ENCODE measurements at places on chromosomes 7 and 10.

GRCh38 chr7:28054531-28055160 is 125.9 kb downstream of the JAZF1 start:
- no peak for DNase-seq

DNA sequence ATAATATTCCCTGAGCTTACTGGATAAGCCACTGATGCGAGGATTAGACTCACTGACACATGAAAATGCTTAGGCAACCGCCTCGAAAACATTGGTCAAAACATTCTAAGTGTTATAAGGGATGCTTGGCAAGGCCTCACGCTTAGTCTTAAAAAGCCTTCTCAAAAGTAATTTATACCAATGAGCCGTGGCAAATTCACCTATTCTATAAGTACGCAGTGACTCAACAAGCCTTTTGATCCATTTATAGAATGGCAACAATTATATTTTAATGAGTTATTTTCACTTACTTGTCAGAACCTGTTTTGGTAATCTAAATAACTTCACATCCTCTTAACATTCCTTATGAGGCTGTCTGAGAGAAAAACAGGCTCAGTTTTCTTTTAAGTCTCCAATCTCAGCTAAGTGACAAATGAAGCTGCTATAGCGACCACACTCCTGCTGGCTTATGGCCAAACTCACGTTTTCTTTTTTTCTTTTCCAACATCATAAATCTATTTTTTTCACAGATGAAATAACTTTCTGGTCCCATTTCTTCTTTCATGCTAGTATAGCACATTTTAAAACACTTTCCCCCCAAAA is 121.2 kb upstream of the AFAP1L2 start:
- no peak for DNase-seq

DNA sequence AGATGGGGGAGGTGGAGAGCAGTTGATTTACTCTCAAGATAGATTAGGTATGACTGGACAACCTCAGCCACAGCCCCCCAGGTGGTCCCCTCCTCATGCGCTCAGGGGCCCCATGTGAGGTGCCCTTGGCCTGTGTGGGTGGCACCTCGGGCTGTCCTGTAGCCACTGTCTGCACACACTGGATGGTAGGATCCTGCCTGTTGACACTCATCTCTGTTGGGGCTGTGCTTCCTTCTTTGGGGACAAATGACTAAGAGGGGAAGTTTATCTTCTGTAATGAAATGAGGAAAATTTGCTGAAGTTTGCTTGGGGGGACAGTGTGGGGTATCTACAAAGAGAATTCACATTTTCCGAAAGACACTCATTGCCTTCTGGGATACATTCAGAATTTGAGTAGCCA is 53.6 kb upstream of the ANTXRL start:
- DNase-seq: no peak

DNA sequence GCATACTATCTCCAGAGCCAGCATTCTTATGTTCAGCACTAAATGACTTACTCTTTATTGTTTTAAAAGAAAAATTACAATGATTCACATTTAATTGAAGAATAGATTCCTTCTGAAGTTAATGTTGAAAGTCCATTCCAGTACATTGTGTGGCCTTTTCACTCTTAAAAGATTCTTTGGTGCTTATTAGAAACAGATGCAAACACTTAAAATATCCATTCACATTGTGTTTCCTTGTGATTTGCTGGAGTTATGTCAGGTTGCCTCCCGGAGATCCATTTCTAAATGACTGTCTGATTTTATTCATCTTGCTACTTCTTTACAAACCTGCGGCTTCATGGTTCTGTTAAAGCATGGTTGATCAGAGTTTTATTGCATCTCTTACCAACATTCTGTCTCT is 152.8 kb downstream of the FOXP2 start:
- no peak for DNase-seq

DNA sequence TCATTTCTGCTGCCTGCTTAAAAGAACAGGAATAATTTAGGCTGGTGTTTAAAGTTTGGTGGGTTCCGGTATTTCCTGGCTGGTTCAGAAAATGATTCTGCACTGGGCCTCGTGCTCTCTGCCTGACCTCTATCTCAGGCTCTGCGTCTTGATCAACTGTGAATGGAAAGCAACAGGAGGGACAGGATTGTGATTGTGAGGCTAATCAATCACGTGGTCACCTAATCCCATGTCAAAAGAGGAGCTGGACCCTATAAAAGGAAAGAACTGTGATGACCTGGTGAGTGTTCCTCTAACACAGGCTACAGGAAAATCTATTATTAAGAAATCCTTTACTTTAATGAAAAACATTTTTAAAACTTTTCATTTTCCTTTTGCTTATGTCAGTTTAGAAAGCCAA is at the start of gene DHX32:
TSS of gene DHX32 (minus strand) at position 101 of the 400 bp plus-strand sequence. CDS start 468 bp downstream, outside the sequence.
- DNase-seq: no peak

DNA sequence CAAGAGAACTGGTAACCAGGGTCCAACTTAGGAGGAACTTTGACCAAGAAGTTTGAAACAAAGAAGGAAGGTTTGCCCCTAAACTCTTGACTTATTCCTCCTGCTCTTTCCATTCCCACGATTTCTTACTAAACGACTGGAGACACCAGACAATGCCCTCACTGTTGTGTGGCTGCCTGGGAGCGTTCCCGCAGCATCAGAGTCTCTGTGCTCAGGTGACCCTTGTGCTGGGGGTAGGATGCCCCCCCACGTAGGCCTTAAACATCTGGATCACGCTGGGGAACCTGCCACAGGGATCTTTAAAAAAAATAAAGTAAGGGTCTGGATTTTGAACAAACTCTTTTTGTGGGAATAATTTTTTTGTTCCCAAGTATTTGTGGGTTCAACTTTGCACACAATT is 30.1 kb upstream of the CTBP2 start:
- DNase-seq: no peak

DNA sequence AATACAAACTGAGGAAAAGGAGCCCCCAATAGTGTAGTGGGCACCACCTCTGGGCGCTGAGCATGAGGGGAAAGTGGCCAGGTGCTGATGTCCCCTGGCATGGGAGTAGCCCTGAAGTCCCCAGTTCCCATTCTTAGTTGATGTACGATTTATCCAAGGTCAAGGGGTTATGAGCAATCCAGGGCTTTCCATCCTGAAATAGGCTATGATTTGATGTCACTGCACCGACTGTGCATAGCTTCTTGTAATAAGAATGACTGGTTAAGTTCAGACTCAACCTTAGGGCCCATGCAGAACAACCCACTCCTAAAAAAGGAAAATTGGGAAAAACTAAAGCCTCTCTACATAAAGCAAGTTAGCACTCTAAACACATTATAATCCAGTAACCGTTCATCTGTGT is 4.4 kb downstream of the FRAT1 start:
- DNase-seq: no peak

- no peak for DNase-seq
These were observed 119.0 kb downstream of the BTAF1 start for GRCh38 chr10:92042541-92042940.

DNA sequence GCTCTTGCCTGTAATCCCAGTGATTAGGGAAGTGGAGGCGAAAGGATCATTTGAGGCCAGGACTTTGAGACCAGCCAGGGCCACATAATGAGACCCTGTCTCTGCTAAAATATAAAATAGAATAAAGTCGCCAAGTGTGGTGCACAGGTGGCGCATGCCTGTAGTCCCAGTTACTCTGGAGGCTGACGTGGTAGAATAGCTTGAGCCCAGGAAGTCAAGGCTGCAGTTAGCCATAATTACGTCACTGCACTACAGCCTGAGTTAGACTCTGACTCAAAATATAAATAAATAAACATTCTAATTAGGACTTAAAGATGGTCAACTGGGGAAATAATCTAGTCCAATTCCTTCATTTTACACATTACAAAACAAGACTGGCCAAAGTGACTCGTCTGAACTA is 768 bp downstream of the CHCHD2 start:
- no peak for DNase-seq

GRCh38 chr10:34514290-34514689 is 300.8 kb downstream of the PARD3 start:
- DNase-seq: no peak

GRCh38 chr7:148222721-148223120 is 367.8 kb upstream of the C7orf33 start:
- DNase-seq: no peak

GRCh38 chr7:33807155-33807530 is 98.2 kb upstream of the BMPER start:
- no peak for DNase-seq

- DNase-seq: no peak
These were observed 26.8 kb downstream of the FRMPD2 start for GRCh38 chr10:48247680-48248079.

DNA sequence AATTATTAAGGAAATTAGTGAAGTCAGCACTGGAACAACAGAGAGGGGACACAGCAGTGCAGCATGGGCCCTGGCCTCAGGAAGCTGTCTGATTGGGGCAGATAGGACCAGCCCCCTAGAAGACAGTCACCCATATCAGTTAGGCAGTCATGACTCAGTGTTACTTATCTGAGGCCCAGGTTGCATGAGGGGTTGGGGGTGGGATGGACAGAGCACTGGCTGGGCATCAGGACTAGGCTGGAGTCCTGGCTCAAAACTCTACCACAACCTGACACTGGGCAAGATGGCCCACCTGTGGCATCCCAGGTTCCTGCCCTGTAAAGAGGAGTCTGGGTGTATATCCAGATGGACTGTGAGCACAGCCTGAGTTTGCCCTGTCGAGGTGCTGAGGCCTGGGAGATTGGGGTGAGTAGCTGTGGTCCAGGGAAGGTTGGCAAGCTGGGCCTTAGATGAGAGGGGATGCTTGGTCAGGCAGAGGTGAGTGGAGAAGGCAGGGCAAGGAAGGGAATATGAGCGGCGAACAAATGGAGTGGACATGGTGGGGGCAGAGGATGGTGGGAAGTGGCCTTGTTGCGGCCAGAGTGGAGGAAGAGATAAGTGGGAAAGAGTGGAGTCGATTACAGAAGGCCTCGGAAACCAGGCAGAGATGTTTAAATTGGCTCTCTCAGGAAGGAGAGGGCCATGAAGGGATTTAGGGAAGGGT is 37.5 kb downstream of the HK1 start:
- no peak for DNase-seq

GRCh38 chr7:39587393-39587792 is 21.2 kb downstream of the YAE1 start:
- DNase-seq: no peak

DNA sequence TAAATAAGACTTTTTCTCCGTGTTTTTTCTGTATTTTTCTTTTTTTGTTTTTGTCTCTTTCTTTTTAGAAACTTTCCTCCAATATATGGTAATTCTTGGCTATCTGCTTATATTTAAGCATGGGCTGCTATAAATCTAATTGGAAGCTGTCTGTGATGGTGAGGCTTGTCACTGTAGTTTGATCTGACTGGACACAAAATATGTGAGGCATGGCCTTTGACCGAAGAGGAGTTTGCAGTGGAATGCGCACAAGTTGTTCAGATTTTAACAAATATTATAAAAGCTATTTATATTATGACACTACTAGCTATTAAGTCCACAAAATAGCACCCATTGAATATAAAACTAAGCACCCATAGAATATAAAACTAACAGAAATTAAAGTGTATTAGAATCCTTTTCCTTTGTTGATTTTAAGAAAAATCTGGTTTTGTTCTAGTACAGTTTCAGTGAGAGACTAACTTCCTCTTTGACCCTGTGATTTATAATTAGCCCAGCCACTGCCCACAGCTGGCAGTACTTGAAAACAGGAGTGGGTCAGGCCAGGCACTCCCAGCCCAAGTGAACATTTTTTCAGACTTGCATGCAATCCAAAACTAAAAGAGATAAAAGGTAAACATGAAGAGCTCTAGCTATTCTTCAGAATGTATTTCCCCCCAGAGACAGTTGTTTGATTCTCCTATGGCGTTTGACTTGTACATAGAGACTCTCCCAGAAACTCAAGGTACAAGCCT is 69.9 kb upstream of the FGL2 start:
- no peak for DNase-seq

DNA sequence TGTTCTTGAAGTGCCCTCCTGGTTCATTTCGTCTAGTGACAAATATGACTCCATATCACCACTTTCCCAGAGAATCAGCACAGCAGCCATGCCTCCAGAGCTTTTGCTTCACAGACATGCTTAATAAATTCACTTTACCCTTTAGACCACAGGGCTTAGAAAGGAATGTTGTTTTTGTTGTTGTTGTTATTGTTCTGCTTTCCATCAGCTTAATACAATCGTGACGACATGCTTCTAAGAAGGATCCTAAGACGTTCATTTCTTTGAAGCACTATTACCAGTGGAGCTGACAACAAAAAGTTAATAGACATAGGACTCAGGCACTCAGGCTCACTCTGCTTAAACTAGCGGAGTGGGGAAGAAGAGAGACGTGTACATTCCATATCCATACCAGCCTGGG is 418.6 kb downstream of the KCNMA1 start:
- DNase-seq: no peak

DNA sequence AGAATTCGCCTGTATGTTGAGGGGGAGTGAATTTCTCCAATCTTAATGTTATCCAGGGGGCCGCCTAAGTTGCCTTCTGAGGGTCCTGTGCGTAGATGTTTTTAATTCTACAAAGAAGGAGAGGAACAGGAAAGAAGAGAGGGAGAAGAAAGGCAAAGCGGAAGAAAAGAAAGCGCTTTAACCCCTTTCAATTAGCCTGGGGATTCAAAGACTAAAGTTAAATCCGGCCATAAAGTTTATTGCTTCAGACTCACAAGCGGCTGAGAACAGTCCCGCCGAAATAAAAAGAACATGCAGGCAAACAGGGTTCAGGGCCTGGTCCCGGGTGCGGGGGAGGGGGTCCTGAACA is 4.5 kb downstream of the HOXA5 start:
- DNase-seq: no peak

DNA sequence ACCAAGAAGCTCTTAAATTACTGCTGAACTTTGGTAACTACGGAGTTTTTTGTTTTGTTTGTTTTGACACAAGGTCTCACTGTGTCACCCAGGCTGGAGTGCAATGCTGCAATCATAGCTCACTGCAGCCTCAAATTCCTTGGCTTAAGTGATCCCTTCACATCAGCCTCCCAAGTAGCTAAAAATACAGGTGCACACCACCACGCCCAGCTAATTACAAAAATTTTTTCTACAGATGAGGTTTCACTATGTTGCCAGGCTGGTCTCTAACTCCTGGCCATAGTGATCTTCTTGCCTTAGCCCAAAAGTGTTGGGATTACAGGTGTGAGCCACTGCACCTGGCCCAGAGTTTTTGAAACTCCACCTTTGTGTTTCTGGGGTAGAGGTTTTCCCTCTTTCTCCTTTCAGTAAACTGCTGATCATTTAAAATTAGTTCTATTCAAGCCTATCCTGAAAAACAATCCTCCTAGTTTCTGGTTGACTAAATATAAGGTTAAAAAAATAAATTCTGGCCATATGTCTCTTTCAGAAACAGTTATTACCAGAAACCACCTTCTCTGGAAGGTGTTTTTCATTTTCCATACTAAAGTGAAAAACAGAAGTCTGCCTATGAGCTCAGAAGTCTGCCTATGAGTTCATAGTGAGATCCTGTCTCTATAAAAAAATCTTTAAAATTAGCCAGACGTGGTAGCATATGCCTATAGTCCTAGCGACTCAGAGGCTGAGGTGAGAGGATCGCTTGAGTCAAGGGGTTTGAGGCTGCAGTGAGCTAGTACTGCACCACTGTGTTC is 63.9 kb downstream of the VOPP1 start:
- DNase-seq: no peak

Data from stimulated activated CD4-positive, alpha-beta T cell treated with anti-CD3 and anti-CD28 coated beads, Interleukin-12 subunit alpha, Interleukin-12 subunit beta, amount 100 ng/mL, for 4 hours (primary cell).